ENCODE measurements at places on chromosomes 3 and 15.

DNA sequence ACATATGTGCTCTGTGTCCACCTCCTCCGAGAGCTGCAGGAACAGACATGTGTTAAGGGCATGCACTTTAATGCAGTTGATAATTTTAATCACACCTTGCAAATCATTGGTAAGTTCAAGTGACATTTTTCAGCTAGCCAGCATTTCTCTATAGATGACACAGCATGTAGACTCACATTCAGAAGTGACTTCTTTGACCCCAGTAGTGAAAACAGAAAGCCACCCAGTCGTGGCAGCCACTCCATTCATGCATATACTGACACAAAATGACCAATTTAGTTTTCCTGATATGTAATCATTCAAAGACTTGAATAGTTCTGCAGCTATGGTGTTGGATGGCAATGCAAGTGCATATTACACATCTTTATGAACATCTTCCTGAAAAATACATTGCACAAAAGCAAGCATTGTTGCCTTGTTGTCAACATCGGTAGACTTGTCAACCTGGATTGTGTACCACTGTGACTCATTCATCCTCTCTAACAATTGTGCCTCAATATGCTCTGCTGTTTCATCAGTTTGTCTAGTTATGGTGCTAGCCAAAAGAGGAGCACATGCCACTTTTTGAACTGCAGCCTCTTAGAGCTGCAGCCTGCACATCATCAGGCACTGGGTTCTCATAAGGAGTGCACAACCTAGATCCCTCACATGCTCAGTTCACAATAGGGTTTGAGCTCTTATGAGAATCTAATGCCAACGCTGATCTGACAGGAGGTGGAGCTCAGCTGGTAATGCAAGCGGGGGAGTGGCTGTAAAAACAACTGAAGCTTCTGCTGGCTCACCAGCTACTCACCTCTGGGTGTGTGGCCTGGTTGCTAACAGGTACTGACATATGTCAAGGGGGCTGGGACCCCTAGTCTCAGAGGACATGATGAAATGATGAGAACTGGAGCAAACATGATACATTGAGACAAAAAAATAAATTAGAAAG is 622.0 kb downstream of the PYDC2 start:
- no peaks in the 10 kb centered on the region for H3K27me3 ChIP-seq
- H3K4me3 ChIP-seq, result no peak overlapping the region
- H3K27ac ChIP-seq, result no peak overlapping the region
- DNase-seq, result no peak
- no peaks in the 10 kb centered on the region for H3K36me3 ChIP-seq

DNA sequence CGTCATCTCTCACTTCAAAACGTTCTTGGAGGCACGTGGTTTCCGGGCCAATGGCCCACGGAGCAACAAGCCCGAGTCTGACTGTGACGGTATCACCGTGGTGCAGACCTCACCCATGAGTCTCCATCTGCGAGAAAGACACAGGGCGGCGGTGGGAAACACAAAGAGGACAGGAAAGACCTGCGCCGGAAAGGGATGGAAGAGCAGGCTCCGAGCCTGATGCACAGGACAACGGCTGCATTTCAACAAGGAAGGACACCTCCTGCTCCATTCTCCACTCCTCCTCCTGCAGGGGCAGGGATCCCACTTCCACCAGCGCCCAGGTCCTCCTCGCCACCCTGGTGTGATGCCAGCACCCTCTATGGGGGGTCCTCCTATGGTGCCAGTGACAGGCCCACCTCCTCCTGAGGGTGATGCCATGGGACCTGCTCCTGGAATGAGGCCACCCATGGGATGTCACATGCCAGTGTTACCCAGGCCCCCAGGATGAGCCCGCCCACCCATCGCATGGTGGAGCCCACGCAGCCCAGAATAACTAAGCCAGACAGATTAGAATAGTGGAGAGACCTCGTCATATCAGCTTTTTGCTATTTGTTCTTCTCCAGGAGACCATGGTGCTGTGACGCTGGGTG is 73.0 kb upstream of the PCSK6 start:
- no peaks in the 10 kb centered on the region for H3K4me1 ChIP-seq
- H3K27ac ChIP-seq, result no peak overlapping the region
- H3K36me3 ChIP-seq, result no peaks in the 10 kb centered on the region

DNA sequence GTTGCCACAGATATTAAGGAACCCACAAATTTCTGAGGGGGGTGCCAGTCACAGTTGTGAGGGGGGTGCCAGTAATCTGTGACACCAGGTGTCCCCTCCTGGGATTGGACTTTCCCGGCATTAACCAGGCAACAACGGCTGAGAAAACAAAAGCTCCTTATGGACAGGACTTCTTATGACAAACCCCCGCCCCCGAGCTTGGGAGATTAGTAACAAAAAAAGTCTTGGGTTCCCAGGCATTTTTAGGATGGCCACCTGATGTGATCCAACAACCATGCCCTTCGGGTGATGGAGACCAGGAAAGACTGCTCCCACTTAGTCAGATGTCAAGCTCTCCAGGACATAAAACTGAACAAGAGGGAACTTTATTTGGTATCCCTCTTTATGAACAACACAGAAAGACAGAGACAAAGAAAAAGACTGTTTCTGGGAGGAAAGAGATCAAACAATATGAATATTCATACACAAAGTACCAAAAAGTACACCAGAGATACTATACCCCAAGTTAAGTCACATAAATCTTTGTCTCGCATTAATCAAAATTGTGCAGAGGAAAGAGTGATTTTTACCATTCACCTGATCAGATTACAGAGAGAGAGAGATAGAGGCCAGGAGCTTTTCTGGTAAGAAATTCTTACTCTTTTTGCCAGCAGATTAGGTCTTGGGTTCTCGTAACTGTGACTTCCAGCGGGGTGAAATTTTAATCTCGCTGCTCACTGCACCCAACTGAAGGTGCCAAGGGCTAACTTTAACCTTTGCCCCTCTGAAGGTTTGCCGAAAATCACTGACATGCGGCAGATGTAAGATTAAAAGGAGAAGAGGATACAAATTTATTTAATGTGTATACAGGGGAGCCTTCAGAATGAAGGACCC is 61.6 kb downstream of the OSTN start:
- DNase-seq, result no peak
- H3K4me3 ChIP-seq, result no peak overlapping the region
- H3K4me1 ChIP-seq, result no peaks in the 10 kb centered on the region

GRCh38 chr15:68421798-68422402 is 10.1 kb downstream of the ITGA11 start:
- no peaks in the 10 kb centered on the region for H3K36me3 ChIP-seq
- H3K27ac ChIP-seq, result peak overlapping the region; percentile 70
- H3K4me1 ChIP-seq, result peaks cover 10% of the 10 kb centered on the region
- H3K27me3 ChIP-seq, result no peaks in the 10 kb centered on the region

- H3K27me3 ChIP-seq, result no peaks in the 10 kb centered on the region
- no peak for DNase-seq
- H3K4me1 ChIP-seq, result peaks cover 18% of the 10 kb centered on the region
Observed at GRCh38 chr3:112395181-112395895, 62.4 kb downstream of the CD200 start.

GRCh38 chr3:139302084-139302800 is 41.6 kb upstream of the MRPS22 start:
- DNase-seq, result no peak
- H3K4me1 ChIP-seq, result no peaks in the 10 kb centered on the region
- no peaks in the 10 kb centered on the region for H3K36me3 ChIP-seq
- no peaks in the 10 kb centered on the region for H3K27me3 ChIP-seq
- no peak overlapping the region for H3K4me3 ChIP-seq

- H3K4me3 ChIP-seq, result no peak overlapping the region
- DNase-seq, result no peak
- peaks cover 96% of the 10 kb centered on the region for H3K36me3 ChIP-seq
- no peaks in the 10 kb centered on the region for H3K4me1 ChIP-seq
- H3K27ac ChIP-seq, result no peak overlapping the region
Observed at GRCh38 chr15:39588531-39589192, 7.8 kb downstream of the THBS1 start.

GRCh38 chr3:124283652-124284023 is 291.7 kb upstream of the ROPN1 start:
- DNase-seq, result no peak
- no peaks in the 10 kb centered on the region for H3K27me3 ChIP-seq
- peaks cover 27% of the 10 kb centered on the region for H3K4me1 ChIP-seq
- H3K36me3 ChIP-seq, result no peaks in the 10 kb centered on the region
- peak overlapping the region; percentile 92 for H3K27ac ChIP-seq

DNA sequence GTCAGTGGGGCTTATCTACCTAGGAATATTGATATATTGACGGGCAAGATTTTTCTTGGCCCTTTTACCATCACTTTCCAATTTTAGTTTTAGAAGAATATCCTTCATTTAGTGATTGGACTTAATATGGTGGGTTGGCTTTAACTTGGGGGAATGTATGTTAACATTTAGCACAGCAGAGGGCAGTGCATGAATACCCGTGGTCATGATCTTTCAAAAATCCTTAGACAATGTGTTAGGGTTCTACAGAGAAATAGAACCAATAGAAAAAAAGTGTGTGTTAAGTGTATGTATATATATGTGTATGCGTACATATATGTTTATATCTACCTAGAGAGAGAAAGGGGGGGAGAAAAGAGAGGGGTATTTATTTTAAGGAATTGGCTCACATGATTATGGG is 36.9 kb downstream of the GPR171 start:
- no peaks in the 10 kb centered on the region for H3K36me3 ChIP-seq
- no peaks in the 10 kb centered on the region for H3K27me3 ChIP-seq
- H3K4me1 ChIP-seq, result no peaks in the 10 kb centered on the region
- H3K4me3 ChIP-seq, result no peak overlapping the region
- no peak for DNase-seq
- no peak overlapping the region for H3K27ac ChIP-seq

DNA sequence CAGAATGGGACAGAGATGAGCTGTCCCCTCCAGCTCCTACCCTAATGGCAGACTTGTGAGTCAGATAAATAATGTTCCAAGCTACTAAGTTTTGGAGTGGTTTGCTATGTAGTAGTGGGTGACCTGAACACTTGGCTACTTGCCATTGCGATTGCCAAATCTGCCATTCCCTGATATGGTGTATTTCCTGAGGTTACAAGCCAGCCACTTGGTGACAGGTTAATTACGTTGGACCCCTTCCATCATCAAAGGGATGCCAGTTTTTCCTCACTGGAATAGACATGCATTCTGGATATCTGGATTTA is 33.6 kb downstream of the MORF4L1 start:
- no peak overlapping the region for H3K4me3 ChIP-seq
- peak overlapping the region; percentile 53 for H3K27ac ChIP-seq
- peaks cover 7% of the 10 kb centered on the region for H3K4me1 ChIP-seq
- peaks cover 70% of the 10 kb centered on the region for H3K36me3 ChIP-seq

DNA sequence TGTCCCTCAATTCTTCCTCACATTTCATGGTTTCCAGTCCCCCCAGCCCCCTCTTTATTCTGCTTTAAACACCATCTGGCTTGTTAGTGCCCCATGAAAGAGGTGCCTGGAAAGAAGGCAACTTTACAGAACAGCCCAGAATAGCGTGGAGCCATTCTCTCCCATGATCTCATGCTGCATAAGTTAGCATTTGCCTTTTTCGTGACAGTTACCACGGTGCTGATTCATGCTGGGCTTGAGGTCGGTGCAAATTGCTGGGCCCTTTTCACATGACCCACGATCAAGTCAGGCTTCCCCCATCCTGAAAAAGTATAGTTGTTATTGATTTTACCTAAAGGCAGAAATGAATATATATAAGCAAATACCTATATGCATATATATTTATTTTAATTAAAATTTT is 29.6 kb downstream of the SQOR start:
- no peak for DNase-seq
- H3K36me3 ChIP-seq, result peaks cover 25% of the 10 kb centered on the region
- peak overlapping the region; percentile 55 for H3K27ac ChIP-seq
- peaks cover 31% of the 10 kb centered on the region for H3K4me1 ChIP-seq
- no peak overlapping the region for H3K4me3 ChIP-seq

- DNase-seq, result no peak
- H3K4me1 ChIP-seq, result no peaks in the 10 kb centered on the region
- H3K36me3 ChIP-seq, result no peaks in the 10 kb centered on the region
- no peak overlapping the region for H3K27ac ChIP-seq
Observed at GRCh38 chr3:140378571-140379340, 299.1 kb upstream of the TRIM42 start.

DNA sequence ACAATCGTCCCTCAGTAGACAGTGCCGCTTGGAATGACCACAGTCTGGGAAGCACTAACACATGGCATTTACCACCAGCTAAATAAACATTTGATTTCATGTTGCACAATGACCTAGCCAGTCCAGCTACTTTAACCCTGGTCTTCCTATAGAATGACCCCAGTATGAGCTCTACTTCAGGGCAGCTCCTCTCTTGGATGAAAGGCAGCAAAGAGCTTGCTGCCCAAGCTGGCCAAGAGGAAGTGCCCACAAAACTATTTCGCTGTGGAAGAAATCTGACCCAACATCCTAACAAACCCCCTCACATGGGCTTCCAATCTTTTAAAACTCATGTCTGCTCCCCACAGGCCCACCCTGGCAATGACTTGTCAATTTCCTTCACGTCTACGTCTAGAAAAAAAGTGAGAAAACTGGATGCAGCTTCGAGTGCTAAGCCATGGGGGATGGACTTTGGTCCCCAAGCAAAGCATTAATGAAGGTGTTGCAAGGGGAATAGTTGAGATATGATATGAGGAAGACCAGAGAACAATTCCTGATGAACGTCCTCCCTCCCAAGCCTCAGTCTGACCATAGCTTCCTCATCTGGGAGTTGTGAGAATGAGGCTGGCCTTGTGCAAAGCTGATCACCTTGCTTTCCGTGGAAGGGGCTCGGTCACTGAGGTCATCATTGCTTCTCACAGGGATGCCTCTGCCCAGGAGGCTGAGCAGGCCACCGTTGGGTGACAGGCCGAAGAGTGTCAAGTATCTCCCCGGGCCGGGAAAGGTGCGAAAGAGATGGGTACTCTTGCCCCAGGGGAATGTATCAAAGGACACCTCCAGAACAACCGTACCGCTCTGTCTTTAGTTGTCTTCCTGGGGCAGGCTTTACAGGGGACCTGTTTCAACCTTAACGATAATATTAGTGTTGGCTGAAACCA is 964 bp downstream of the SLC25A20 start:
- H3K27me3 ChIP-seq, result no peaks in the 10 kb centered on the region
- peak overlapping the region; percentile 86 for H3K27ac ChIP-seq
- H3K4me1 ChIP-seq, result peaks cover 5% of the 10 kb centered on the region
- no peaks in the 10 kb centered on the region for H3K36me3 ChIP-seq
- H3K4me3 ChIP-seq, result peak overlapping the region; percentile 80
- no peak for DNase-seq

- H3K36me3 ChIP-seq, result no peaks in the 10 kb centered on the region
- peaks cover 8% of the 10 kb centered on the region for H3K27me3 ChIP-seq
- H3K27ac ChIP-seq, result no peak overlapping the region
- DNase-seq, result no peak
- H3K4me1 ChIP-seq, result no peaks in the 10 kb centered on the region
- H3K4me3 ChIP-seq, result no peak overlapping the region
Observed at GRCh38 chr15:65981837-65982626, 112.7 kb downstream of the RAB11A start.

DNA sequence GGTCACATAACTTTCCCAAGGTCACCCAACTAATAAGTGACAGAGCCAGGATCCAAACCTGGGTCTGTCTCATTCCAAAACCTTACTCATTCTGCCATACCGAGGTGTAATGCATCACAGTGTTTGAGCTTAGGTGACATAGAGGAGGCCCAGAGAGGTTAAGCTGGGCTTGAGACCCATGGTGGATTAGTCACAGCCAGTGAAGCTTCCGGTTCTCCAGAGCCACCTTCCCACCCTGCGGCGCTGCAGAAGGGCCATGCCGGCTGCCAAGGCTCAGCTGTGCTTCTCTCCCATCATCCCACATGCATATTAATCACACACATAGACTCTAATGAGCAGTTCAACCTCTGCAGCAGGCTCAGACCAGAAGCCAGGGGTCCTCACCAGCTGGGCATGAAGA is 42.2 kb downstream of the SPSB4 start:
- H3K36me3 ChIP-seq, result no peaks in the 10 kb centered on the region
- H3K27ac ChIP-seq, result peak overlapping the region; percentile 73
- DNase-seq, result no peak
- H3K27me3 ChIP-seq, result no peaks in the 10 kb centered on the region
- peaks cover 3% of the 10 kb centered on the region for H3K4me1 ChIP-seq
